ENCODE measurements at places on chromosomes 13 and 19.

DNA sequence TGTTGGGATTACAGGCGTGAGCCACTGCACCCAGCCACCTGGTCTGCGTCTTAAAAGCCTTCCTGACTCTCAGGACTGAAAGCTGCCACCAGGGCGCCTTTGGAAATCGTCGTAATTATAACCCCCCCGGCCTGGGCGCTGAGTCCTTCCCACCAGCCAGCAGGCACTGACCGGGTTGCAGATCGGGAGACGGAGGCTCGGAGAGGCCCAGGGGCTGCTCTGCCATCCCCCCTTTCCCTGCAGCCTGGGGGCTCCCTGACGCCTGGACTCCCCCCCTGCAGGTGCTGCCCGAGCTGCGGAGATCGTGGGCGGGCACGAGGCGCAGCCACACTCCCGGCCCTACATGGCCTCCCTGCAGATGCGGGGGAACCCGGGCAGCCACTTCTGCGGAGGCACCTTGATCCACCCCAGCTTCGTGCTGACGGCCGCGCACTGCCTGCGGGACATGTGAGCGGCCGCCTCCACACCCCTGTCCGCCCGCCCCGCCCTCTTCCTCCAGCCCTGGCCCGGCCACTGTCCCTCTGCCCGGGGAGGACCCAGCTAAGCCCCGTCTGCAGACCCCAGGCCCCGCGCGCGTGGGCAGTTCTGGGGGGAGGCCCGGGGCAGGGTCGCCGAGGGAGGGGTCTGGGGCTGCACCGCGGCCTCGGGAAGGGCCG lies 2.5 kb downstream of the PRTN3 start:
- no peak for DNase-seq

DNA sequence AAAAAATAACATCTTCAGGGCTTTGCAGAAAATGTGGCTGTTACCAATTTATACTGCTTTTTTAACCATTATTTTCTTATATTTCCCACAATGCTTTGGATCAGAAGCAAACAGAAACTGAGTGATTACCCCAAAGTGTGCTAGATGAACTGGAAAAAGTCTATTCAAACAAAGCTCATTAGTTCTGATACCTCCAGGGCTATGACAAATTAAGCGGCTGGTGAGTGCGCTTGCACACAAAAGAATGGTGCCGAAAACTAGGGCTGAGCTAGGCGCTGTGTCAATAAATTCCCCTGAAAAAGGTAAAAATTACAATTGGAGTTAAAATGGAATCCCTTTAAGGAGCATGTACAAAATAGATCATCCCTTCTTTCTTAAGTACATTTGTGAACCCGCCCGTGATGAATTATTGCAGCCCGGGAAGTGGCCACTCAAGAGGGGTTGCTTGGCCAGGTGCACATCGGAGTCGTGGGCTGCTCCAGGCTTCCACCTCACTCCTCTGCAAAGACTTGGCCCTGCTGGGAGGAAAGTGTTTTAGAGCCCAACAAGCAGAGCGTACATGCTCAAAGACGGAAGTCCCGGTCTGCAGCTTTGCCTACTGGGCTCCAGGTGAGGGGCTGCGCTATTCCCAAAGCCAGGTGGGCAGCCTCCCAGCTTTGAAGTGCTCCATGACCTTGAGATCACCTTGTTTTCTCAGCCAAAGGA lies 164.0 kb upstream of the ZNF507 start:
- DNase-seq = no peak

DNA sequence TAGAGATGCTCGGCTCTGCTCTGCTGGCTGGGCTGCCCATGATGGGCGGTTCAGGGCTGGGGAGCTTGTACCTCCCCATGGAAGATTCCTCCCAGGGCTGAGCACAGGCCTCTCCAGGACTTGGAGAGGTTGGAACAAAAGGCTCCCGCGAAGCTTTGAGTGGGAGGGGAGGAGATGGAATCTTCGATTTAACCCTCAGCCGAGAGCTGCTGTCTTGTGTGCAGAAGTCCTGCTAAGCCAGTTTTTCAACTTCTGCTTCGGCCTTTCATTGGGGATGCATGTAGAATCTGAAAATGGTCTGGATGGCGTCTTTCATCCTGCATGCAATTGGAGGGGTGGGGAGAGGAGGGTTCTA lies 163.3 kb downstream of the KDM4B start:
- no peak for DNase-seq

GRCh38 chr13:24252136-24252535 lies 57.2 kb upstream of the C1QTNF9 start:
- no peak for DNase-seq

GRCh38 chr19:41703602-41704293 lies 4.7 kb upstream of the CEACAM5 start:
- DNase-seq = no peak

DNA sequence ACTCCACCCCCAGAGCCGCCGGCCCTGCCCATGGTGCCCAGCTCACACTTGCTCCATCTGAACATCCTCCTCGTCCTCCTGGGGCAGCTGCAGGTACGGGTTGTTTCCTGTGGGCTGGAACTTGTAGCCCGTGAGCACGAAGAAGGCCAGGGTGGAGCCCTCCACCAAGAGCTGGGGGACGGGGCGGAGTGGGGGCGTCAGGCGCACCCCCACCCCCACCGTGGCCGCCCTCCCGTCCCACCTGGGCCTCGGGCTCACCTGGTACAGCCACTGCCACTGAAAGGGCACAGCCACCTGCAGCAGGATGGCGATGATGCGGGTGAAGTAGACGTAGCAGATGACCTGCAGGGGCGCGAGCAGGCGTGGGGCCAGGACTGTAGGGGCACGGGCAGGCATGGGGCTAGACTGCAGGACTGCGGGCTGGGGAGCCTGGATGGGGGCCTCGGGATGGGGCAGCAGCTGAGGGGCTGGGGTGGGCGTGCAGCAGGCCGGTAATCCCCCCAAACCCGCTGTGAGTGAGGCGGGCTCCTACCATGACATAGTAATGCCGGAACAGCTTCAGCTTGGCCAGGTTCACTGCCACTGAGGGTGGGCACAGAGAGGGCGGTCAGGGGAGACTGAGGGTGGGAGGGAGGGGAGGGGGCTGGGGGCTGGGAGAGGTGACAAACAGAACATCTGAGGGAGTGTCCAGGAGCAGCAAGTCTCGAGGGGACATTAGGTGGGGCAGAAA lies 6.3 kb downstream of the GPR108 start:
- no peak for DNase-seq

DNA sequence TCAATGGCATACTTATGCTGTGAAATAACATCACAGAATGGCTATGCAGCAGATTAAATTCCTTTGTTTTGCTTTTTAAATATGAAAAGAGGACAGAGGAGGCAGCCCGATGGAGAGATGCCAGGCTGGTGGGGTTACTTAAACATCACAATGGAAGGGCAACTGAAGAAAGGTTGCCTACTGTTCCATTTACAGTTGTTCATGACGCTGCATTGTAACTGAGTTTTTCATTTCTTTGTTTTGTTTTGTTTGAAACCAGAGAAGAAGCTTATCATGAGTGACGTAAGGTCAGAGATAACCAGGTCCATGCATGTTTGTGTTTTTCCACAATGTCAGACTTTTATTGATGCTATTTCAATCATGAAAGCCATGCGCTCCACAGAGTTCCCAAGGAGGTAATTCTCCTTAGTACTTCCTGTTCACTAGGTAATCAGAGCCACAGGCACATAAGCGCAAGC lies 273.8 kb downstream of the LHFPL6 start:
- DNase-seq = no peak

- DNase-seq = no peak
Observed at GRCh38 chr19:39157997-39158389, 32.4 kb downstream of the PAK4 start.

DNA sequence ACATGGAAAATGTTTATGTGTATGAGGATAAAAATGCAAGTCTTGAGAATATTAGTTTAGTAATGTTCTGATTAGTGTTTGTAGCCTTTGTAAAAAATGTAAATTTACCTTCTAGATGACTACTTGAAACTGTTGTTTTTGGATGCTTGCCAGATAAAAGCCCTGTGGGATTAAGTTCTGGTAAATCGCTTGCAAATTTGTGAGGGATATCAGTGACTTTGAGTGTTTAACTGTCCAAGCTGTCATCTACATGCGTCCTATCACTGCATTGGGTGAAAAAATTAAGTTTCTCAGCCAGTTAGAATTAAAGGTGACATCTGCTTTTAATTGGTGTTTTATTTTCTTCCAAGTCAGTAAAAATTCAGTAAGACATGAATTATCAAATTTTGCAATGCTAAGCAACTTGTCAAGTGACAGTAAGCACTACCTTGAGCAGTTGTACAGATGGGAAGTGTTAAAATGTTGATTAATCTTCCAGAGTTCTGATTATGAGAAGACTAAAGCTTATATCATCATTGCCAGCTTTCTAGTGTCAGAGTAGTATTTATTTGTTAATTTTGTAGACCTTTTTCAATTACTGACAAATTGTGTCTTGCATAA lies 88.0 kb downstream of the PCCA start:
- peak; percentile 16 for DNase-seq

- DNase-seq = no peak
Observed at GRCh38 chr19:22052644-22053013, 345 bp downstream of the ZNF257 start.

DNA sequence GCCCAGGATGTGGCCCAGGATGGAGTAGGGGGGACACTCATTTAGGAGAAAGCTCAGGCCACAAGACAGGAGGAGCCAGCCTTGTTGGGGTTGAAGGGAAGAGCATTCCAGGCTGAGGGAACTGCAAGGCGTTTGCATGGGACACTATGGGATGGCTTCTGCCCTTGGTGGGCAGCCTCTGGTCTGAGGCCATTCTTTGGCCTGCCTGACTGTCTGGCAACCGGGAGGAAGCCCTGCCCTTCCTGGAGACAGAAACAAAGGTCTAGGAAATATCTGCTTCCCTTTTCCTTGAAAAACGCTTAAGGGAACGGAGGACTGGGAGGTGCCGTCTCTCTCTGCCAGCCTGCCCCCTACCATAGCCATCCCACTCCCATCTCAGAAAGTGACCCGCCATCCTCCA lies 2.8 kb upstream of the ICAM1 start:
- DNase-seq = no peak

GRCh38 chr13:42865768-42866102 lies 84.4 kb downstream of the FAM216B start:
- no peak for DNase-seq

DNA sequence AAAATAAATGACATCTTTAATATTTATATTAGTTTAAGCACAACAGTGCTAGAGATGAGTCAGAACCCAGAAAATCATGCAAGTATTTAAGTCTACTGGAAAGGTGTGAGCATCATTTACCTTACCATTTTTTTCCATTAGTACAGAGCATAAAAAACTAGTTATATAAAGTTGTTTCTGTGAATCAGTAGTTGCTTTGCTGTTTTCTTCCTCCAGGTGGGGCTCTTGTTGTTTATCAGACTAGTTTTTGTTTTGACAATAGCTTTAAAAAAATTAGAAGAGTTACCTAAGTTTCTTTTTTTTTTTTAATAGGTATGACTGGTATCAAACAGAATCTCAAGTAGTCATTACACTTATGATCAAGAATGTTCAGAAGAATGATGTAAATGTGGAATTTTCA lies 12.7 kb downstream of the SUGT1 start:
- DNase-seq = no peak

DNA sequence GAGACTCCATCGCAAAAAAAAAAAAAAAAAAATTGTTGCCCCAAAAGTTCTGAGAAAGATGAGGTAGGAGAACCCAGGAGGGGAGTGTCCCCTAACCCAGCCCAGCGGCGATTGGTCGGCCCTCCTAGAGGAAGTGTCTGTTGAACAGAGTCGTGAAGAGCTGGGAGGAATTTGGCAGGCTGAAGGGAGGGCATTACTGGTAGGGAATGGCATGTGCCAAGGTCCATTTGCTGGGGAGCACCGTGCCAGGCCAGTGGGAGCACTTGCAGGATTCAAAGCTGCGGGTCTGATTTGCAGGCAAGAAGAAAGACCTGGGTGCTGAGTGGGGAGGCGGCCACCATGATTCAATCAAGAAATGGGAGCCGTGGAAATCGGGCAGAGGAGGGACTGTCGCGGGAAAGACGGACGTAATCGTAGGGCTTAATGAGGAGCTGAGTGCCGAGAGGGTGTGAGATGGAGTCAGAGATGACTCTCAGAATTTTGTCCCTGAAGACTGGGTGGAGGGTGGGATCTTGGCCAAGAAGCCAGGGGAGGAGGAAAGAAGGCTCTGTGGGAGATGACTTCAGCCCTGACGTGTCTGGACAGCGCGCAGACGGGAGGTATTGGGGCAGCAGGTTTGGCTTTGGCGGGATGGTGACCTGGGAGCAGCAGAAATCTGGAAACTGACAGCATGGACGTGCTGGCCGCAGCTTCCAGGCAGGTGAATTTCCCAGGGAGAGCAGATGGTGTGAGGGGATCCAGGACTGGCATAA lies 15.4 kb downstream of the CERS4 start:
- DNase-seq = peak; percentile 74

DNA sequence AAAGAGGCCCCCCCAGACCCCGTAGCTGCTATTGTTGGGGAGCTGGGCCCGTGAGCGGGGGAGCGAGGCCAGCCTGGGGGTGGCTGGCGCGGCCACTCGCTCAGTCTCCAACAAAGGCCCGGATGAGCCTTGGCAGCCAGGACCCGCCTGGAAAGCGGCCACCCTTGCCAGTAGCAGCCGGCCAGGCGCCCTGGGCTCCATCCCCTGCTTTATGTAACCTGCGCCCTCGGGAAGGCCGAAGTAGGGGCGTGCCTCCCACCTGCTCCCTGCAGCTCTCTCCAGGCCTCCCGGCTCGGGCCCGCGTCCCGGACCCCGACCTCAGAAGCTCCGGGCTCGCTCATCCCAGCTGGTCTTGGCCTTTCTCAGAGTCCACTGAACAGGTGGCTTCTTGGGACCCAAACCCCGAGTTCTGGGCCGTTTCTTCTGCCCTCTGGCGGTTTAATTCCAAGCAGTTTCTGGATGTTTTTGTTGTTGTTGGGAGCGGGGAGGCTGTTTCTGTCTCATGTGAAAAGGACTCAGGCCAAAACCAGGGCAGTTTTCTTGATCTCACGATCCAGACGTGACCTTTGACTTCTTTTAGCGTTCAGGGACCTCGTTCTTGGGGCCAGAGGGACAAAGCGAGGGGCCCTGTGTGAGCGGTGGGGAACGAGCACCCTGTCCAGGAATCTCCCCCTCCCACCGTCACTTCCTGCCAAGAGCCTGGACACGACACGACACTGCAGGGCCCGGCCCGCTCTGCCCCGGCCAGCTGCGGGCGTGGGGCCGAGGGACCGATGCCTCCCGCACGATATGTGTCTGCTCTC lies 1.2 kb downstream of the CDC34 start:
- peak; percentile 58 for DNase-seq

DNA sequence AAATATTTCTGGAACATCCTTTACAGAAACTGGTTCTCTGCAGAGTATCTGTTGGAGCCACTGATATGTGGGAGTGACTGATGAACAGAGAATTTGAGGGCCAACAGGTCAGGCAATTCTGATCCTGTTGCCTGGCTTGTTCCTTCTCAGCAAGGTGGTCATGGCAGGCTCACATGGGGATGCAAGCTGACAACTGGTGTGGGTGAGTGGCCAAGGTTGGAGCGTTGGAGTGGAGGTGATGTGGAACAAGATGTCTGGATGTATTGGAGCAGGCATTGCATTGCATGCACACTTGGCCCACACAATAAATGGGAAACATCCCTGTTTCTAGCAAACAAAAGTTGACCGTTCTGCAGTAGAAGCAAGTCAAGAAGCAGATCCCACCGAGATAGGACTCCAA lies 380.7 kb downstream of the ZNF536 start:
- no peak for DNase-seq

GRCh38 chr13:42752731-42753130 lies 28.7 kb upstream of the FAM216B start:
- DNase-seq = no peak

Measured in stromal cell of bone marrow (primary cell).